ENCODE measurements at places on chromosomes 12 and 14. TPM values are rescaled to one million over a fixed set of nuclear protein-coding genes. Genes with fewer than 3 reads are reported as not detected.

GRCh38 chr14:96091941-96092411 lies 52.8 kb downstream of the C14orf132 start:
- no peaks in the 10 kb centered on the region for H3K36me3 ChIP-seq
- peaks cover 22% of the 10 kb centered on the region for H3K4me1 ChIP-seq
- H3K27ac ChIP-seq, result no peak overlapping the region
- no peak for DNase-seq
- H3K4me3 ChIP-seq, result no peak overlapping the region

- no peaks in the 10 kb centered on the region for H3K27me3 ChIP-seq
- peak overlapping the region; percentile 97 for H3K27ac ChIP-seq
- H3K36me3 ChIP-seq, result no peaks in the 10 kb centered on the region
- peaks cover 20% of the 10 kb centered on the region for H3K4me1 ChIP-seq
- DNase-seq, result no peak
These were observed 1.1 kb downstream of the PAPOLA start for GRCh38 chr14:96503306-96503679.

- H3K36me3 ChIP-seq, result no peaks in the 10 kb centered on the region
- no peak overlapping the region for H3K27ac ChIP-seq
- DNase-seq, result no peak
- no peaks in the 10 kb centered on the region for H3K4me1 ChIP-seq
These were observed 208.2 kb upstream of the RTL1 start for GRCh38 chr14:101111620-101112290.

DNA sequence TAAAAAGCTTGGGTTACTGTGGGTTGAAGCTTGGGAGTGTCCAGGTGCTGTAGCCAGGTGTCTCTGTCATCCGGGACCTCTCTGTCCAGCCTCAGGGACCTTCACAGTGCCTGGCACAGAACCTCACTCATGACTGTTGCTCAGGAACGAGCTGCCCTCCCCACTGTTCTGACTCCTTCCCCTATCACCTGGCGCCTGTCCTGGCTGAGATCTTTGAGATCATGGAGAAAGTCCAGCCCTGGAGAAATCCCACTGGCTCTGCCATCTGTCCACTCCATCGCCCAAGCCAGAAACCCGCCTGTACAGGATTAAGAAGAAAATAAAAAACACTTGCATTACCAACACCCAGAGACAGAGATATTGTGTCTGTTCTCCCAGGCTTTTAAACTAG lies 53.5 kb downstream of the DGLUCY start:
- peaks cover 8% of the 10 kb centered on the region for H3K4me1 ChIP-seq
- H3K4me3 ChIP-seq, result no peak overlapping the region
- no peak overlapping the region for H3K27ac ChIP-seq
- DNase-seq, result no peak
- no peaks in the 10 kb centered on the region for H3K36me3 ChIP-seq

GRCh38 chr12:76316468-76316867 lies 31.7 kb downstream of the BBS10 start:
- H3K27me3 ChIP-seq, result no peaks in the 10 kb centered on the region
- DNase-seq, result no peak
- H3K4me1 ChIP-seq, result no peaks in the 10 kb centered on the region
- no peak overlapping the region for H3K27ac ChIP-seq
- no peak overlapping the region for H3K4me3 ChIP-seq

DNA sequence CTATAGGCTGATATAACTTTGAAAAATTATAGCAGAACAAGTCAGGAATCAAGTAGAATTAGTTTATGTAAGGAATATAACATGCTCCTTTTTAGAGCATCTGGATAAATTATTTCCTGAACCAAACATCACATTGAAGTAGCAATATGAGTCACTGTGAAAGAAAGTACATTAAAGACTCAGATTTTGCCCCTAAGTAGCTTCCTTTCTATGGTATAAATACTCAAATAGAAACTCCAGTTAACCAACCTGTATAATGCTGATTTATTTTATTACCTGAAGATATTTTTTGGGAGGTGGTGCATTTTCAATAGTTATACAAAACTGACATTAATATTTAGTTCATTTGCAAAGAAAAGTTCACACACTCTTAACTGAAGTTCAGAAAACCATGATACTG lies 312.1 kb downstream of the ITPR2 start:
- peaks cover 4% of the 10 kb centered on the region for H3K4me1 ChIP-seq
- DNase-seq, result no peak
- H3K36me3 ChIP-seq, result no peaks in the 10 kb centered on the region
- no peak overlapping the region for H3K4me3 ChIP-seq
- H3K27me3 ChIP-seq, result no peaks in the 10 kb centered on the region

Gene NFE2
- 0.44 TPM for total RNA-seq

DNA sequence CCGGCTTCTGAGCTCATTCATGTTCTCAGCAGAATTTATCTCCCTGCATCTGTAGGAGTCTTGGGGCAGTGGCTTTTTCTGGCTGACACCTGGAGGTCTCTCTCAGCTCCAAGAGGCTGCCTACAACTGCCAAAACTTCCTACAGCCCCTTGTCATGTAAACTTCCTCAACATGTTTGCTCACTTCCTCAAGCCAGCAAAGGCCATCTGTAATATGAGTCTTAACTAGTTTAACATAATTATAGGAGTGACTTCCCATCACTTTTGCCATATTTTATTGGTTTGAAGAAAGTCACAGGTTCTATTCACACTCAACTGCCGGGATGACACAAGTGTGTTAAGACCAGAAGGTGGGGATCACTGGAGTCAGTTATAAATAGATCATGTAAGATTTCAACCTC lies 194.0 kb downstream of the VRK1 start:
- H3K27ac ChIP-seq, result no peak overlapping the region
- no peaks in the 10 kb centered on the region for H3K36me3 ChIP-seq
- H3K4me1 ChIP-seq, result no peaks in the 10 kb centered on the region
- no peak overlapping the region for H3K4me3 ChIP-seq

- H3K4me3 ChIP-seq, result no peak overlapping the region
- no peaks in the 10 kb centered on the region for H3K36me3 ChIP-seq
- no peak for DNase-seq
These were observed 67.3 kb downstream of the KCNK10 start for GRCh38 chr14:88255798-88256197.

DNA sequence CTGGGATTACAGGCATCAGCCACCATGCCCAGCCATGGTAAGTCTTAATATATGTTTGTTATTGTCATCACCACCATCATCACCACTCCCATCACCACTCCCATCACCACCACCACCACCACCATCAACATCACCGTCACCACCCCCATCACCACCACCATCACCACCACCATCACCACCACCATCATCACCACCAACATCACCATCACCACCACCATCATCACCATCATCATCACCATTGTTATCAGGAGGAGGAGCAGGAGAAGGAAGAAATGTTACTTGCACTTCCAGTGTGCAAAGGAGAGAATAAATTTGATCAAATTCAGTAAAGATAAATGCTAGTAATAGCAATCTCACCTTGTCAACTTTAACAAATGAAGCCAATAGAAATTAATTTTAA lies 71.2 kb upstream of the CHST11 start:
- DNase-seq, result no peak
- H3K27ac ChIP-seq, result no peak overlapping the region
- H3K4me1 ChIP-seq, result no peaks in the 10 kb centered on the region
- H3K36me3 ChIP-seq, result no peaks in the 10 kb centered on the region
- no peak overlapping the region for H3K4me3 ChIP-seq

Gene KRT80
- total RNA-seq, result 0.77 TPM

Gene TMPRSS12
- total RNA-seq, result not detected
